ENCODE measurements at places on chromosomes 4 and X. TPM values are rescaled to one million over a fixed set of nuclear protein-coding genes. Genes with fewer than 3 reads are reported as not detected.

KLHL4 gene
- total RNA-seq = 0.19 TPM

CDX4 gene
- total RNA-seq = not detected

POLR2B gene
- total RNA-seq = 34.1 TPM

CXorf49B gene
- total RNA-seq = not detected

GRCh38 chrX:111114806-111115205 lies 18.8 kb downstream of the PAK3 start:
- no peaks in the 10 kb centered on the region for H3K27me3 ChIP-seq
- H3K36me3 ChIP-seq = peaks cover 4% of the 10 kb centered on the region
- no peak overlapping the region for H3K27ac ChIP-seq
- H3K4me1 ChIP-seq = no peaks in the 10 kb centered on the region

DNA sequence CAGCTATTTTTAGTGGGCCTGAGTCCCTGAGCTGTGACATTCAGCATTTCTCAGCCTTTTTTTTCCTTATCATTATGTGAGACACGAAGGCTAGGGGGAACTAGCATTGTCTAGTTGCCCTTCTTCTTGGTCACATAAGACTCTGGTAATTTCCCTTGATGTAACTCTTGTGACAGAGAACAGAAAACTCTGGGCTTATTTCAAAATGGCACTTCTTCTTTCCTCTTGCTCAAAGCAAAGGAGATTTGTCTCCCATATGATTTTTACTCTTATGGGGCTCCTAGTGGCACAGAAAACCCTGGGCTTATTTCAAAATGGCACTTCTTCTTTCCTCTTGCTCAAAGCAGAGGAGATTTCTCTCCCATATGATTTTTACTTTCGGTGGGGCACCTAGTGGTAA lies 14.7 kb downstream of the ATXN3L start:
- no peak overlapping the region for H3K4me3 ChIP-seq
- no peaks in the 10 kb centered on the region for H3K36me3 ChIP-seq
- no peak overlapping the region for H3K27ac ChIP-seq
- H3K27me3 ChIP-seq = no peaks in the 10 kb centered on the region

- no peaks in the 10 kb centered on the region for H3K36me3 ChIP-seq
- H3K4me3 ChIP-seq = no peak overlapping the region
- no peaks in the 10 kb centered on the region for H3K4me1 ChIP-seq
- no peak overlapping the region for H3K27ac ChIP-seq
- DNase-seq = no peak
- no peaks in the 10 kb centered on the region for H3K27me3 ChIP-seq
Measured at GRCh38 chrX:41688156-41688555, 617 bp upstream of the GPR34 start.

- no peaks in the 10 kb centered on the region for H3K27me3 ChIP-seq
- H3K27ac ChIP-seq = no peak overlapping the region
- no peak overlapping the region for H3K4me3 ChIP-seq
- no peaks in the 10 kb centered on the region for H3K4me1 ChIP-seq
Measured at GRCh38 chr4:111018216-111018615, 395.3 kb upstream of the PITX2 start.

DNA sequence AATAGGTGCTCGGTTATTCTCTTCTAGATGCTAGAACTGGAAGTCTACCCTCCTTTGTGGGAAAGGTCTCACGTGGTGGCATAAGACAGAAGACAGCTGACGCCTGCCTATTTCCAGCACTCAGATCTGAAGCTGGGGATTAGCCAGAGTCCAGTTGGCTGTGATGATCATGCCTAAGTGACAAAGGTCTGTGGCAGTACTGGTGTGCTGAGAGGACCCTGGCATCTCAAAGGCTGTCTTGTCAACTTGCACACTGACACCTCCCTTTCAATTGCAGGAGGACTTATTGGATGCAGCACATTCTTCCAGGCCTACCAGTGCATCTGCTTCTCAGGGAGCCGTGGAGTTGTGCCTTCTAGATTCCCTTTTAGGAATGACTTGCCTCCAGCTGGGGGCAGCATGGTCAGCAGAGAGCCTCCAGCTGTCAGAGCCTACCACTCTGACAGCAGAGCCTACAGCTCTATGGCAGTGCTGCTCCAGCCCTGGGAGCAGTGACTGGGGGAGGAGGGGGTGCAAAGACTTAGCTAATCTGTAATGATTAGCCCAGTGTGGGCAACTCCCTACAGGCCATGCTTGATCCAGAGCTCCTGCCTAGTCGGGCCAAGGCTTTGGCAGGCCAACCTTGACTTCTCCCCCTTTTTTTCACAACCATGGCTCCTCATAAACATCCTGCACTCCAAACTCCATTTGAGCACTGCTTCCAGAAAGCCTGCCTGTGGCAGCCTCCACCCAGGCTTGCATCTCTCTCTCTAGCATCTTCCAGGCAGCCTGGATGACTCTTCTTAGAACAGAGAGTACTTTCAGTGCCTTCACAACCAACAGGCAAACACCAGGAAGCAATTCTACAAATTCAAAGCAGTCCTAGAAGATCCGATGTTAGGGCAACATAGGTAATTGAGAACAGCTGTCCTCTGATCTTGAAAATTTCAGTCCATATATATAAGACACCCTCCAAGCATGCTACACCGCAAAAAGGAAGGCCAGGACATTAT lies 13.8 kb upstream of the FGFBP2 start:
- no peak overlapping the region for H3K4me3 ChIP-seq
- no peak for DNase-seq
- no peaks in the 10 kb centered on the region for H3K36me3 ChIP-seq
- no peaks in the 10 kb centered on the region for H3K27me3 ChIP-seq

- no peak for DNase-seq
- H3K36me3 ChIP-seq = no peaks in the 10 kb centered on the region
- H3K27me3 ChIP-seq = peaks cover 3% of the 10 kb centered on the region
- no peak overlapping the region for H3K4me3 ChIP-seq
- H3K4me1 ChIP-seq = no peaks in the 10 kb centered on the region
Measured at GRCh38 chr4:19187096-19187495, 1064.6 kb upstream of the SLIT2 start.
